SK-N-SH (cell line): ENCODE measurements at places on chromosomes 7 and 10. TPM values are rescaled to one million over a fixed set of nuclear protein-coding genes. Genes with fewer than 3 reads are reported as not detected.

- DNase-seq = peak; percentile 83
These were observed at the start of gene AP3M1 for GRCh38 chr10:74150204-74150989. Gene AP3M1 (minus strand): TSS chr10:74150828. CDS start chr10:74138379, 12,449 bp downstream.

GRCh38 chr7:13416071-13416470, 573.4 kb downstream of the ETV1 start:
- no peak for DNase-seq

- DNase-seq = no peak
These were observed 230.4 kb downstream of the TNS3 start for GRCh38 chr7:47351233-47352154.

GRCh38 chr7:45687721-45688120, 113.6 kb downstream of the ADCY1 start:
- DNase-seq = no peak

DNA sequence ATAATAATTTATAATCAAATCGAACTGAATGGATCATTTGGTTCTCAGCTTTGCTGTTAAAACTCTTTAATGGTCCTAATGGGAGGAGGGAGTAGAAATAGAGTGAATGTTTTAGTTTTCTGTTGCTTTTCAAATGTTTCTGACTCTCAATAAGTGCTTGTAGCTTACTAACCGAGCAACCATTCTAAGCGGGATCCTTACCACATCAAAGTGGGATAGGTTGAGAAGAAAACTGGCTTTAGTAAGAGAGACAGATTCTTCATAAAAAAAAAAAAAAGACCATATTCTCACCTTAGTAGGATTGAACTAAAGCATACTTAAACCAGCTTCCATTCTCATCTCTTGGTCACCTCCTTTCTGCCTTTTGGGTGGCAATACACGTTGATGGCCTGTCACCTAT, 584.2 kb downstream of the AUTS2 start:
- DNase-seq = no peak

- no peak for DNase-seq
These were observed 86.0 kb downstream of the WDFY4 start for GRCh38 chr10:48770561-48771089.

- no peak for DNase-seq
These were observed 1.2 kb downstream of the NUP205 start for GRCh38 chr7:135558881-135559280.

GRCh38 chr10:13700473-13701144, 113.8 kb downstream of the PRPF18 start:
- no peak for DNase-seq

DNA sequence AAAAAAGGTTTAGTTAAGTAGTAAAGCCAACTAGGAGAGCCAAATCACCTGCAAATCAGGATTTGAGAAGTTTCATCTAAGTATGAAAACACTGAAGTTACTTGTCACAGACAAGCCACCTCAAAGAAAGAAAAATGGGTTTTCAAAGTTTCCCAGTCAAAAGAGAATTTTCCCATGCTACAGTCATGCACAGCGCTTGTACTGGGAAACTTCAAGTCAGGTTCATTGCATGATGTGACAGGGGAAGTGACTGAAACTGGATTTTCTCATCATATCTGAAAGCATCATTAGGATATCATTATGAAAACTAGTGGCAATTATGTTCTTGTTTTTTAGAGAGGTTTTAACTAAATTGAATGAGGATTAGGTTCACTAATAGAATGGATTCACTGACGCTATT, 167.0 kb downstream of the SGMS1 start:
- DNase-seq = no peak

GRCh38 chr10:61733358-61733940, 70.7 kb downstream of the CABCOCO1 start:
- DNase-seq = peak; percentile 29

DNA sequence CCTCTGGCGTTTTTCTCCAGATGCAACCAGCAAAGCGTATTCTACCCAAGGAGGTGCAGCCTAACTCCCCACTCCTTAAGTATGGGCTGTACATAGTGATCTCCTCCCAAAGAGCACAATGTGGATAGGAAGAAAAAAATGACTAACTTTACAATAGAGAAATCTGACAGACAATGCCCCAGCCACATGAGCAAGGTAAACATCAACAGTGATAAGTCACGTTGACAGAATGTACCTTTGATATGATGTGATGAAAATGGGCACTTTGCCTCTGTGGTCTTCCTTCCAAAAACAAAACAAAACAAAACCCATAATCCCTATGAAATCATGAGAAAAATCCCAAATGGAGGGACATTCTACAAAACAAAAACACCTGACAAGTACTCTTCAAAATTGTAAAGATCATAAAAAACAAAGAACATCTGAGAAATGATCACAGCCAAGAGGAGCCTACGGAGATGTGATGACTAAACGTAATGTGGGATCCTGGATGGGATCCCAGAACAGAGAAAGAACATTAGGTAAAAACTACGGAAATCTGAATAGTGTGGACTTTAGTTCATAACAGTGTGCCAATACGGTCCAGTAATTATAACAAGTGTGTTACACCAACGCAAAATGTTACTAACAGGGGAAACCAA, 50.6 kb downstream of the ABLIM1 start:
- no peak for DNase-seq

- no peak for DNase-seq
These were observed 85.6 kb upstream of the SHH start for GRCh38 chr7:155897758-155898386.

DNA sequence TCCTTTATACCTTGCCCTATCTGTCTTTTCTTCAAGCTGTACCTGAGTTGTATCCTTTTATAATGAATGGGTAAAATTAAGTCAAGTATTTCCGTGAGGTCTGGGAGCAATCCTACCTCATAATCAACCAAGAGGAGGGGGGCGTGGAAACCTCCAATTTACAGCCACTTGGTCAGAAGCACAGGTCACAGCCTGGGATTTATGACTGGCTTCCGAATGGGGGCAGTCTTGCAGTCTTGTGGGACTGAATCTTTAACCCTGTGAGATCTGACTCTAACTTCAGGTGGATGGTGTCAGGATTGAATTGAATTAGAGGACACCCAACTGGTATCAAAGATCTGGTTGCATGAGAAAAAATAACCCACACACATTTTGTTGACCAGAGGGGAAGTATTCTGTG, 23.5 kb upstream of the KCNMA1 start:
- DNase-seq = no peak

DNA sequence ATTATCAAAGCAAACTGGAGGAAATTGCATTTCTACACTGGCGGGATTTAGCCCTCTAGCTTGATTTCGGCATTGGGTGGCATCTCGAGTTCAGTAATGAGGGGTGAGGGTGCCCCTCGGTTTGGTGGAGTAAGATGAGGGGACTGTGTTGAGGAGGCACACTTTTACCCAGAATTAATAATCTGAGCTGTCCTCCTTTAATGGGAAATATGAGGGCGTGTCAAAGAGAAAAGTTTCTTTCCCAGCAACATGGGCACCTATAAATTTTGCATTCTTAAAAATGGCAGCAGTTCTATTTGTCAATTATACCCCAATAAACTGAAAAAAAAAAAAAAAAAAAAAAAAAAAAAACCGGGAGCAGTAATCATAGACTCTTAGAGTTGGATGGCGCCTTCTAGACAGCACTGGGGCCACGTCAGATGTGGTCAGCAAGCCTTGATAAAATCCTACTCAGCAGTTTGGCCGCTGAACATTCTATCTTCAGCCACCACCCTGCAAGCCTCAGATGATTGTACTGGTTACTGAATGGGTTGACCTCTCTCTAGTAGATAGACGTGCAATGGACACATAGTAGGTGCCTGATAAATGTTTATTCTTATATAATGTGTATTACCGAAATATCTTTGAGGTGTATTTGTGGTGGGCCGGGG, 931 bp downstream of the PAPSS2 start:
- no peak for DNase-seq

GRCh38 chr7:51316666-51317581, at the start of gene COBL:
Gene COBL (minus strand): TSS chr7:51316809. CDS start chr7:51316633, 176 bp downstream.
- DNase-seq = no peak

- DNase-seq = no peak
These were observed 379.1 kb downstream of the ADRA2A start for GRCh38 chr10:111455776-111456426.

- DNase-seq = no peak
These were observed 6.5 kb downstream of the WDR91 start for GRCh38 chr7:135204876-135205275.

GRCh38 chr7:155988416-155988815, 176.2 kb upstream of the SHH start:
- peak; percentile 7 for DNase-seq

DNA sequence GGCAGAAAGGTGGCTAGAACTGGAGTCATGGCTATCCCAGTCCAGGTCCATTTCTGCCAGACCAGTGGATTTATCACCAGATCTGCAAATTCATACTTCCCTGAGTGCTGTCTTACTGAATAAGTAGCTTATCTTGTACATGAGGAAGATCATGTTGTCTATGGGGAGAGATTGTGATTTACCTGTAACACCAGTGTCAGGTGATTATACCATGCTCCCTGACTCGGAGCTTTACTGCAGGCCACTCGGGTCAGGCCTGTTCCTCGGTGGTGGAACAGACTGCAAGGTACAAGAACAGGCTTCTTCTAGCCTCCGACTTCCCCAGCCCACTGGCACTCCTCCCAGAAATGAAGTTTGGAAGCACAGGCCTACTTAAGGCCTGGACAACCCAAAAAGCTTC, 42.6 kb upstream of the DLG5 start:
- no peak for DNase-seq

DNA sequence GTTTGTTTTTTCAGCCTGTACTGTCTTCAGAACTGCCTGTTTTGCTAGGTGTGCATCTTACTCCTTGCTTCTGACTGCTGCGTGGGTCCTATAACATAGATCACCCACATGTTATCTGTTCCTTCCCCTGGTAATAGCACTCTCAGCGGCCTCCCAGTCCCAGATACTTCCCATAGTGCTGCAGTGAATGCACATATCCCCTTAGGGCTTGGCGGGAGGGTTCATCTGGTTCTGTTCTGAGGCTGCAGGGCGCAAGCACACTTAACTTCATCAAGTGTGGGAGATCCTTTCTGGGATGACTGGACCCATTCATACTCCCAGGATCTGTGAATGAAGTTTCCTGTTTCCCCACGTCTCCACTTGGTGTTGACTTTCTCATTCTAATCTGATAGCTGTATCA, 90.7 kb downstream of the CELF2 start:
- DNase-seq = peak; percentile 22

DNA sequence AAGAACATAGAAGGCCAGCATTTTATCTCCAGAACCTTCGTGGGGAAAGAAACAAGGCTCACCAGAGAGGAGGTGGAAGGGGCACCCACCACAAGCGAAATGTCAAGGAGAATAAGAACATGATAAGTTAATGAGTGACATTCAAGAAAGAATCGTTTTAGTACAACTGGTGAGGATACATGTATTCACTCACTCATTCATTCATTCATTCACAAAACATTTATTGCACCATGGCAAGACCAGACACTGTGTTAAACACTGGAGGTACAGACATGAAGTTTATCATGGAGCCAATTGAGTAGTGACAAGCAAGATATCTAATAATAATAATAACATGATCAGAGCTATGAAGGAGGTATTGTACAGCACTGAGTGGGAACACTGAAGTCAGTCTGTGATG, 1.7 kb upstream of the ZNRF2 start:
- no peak for DNase-seq

GRCh38 chr10:118256209-118256608, 85.9 kb downstream of the FAM204A start:
- no peak for DNase-seq

DNA sequence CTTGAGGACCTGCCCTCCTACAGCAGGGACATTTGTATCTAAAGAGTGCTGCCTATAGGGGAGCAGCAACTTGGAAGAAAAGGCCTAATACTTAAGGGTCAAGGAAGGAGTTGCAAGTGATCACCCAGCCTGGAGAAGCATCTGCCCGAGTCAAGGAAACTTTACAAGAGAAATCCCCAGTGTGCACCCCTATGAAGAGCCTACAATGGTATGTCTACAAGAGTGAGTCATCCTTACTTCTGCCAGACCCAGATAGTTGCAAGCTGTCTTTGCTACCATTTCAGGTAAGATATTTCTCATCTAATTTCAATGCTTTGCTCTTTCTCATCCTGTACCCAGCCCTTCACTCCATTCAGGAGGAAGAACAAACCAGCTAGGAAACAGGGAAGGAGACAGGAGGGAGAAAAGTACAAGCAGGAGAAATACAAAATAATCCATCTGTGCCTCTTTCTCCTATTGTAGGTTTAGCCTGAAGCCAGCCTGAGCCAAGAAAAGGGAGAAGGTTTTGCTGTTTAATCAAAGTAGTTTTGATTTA, 34.4 kb upstream of the AGR3 start:
- no peak for DNase-seq

DNA sequence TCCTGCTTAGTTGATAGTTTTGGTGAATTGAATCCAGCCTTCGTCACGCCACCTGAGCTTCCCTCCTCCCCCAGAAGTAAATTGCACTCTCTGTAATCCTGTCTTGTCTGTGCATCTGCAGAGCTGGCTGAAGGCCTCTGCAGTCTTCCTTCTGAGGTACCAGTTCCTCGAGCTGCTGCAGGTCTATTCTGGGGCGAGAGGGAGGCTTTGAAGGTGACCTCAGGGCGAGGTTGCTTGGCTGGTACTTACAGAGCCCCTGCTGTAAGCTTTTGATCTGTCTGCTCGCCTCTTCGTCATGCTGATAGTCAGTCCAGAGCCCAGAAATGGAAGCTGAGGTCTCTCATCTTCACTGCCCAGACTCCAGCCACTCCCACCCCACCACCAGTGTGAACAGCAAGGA, 513.6 kb upstream of the FOXK1 start:
- DNase-seq = no peak

- peak; percentile 47 for DNase-seq
These were observed 682.8 kb downstream of the MAGI2 start for GRCh38 chr7:78770422-78771410.

DNA sequence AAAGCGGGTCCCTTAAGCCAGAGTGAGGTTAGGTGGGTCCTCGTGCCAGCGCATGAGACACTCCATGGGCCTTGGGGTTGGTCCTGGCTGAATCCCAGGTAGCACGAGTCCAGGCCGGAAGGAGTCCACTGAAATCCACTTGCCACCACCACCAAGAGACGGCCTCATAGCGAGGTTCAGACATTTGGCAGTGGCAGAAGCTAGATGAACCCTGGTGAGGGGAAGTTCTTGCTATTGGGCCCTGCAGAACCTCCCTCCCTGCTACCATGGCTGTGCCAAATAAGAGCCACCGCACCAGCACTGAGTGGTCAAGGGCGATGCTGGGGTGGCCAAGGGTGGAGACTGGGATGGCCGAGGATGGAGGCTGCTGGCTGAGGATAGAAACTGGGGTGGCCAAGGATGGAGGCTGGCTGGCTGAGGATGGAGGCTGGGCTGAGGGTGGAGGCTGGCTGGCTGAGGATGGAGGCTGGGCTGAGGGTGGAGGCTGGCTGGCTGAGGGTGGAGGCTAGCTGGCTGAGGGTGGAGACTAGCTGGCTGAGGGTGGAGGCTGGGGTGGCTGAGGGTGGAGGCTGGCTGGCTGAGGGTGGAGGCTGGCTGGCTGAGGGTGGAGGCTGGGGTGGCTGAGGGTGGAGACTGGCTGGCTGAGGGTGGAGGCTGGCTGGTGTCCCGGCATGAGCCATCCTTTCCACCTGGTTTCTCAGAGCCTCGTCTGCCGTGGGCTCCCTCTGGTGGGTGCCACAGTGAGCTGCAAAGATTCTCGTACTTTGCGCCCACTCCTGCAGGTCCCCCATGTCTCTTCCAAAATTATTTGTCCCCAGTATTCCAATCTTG, 88.2 kb downstream of the ELFN1 start:
- peak; percentile 80 for DNase-seq

ZNF425 gene
- polyA plus RNA-seq = 1.4 and 1.6 TPM in 2 replicates

GIMAP4 gene
- not detected in 2 replicates for polyA plus RNA-seq

NPC1L1 gene
- polyA plus RNA-seq = 0.03 TPM in 1 of 2 replicates, not detected in the other

PSPH gene
- 42.0 and 50.5 TPM in 2 replicates for polyA plus RNA-seq

EXOC4 gene
- polyA plus RNA-seq = 35.5 and 37.3 TPM in 2 replicates

RPP38 gene
- 18.5 and 20.4 TPM in 2 replicates for polyA plus RNA-seq

CYP2E1 gene
- polyA plus RNA-seq = 0.61 and 1.3 TPM in 2 replicates

STEAP1 gene
- 17.0 and 23.4 TPM in 2 replicates for polyA plus RNA-seq

ANKRD22 gene
- 0.15 TPM in 2 replicates for polyA plus RNA-seq

GAD2 gene
- polyA plus RNA-seq = not detected in 2 replicates
